ENCODE measurements at places on chromosomes 4 and X. TPM values are rescaled to one million over a fixed set of nuclear protein-coding genes. Genes with fewer than 3 reads are reported as not detected.

The SASH3 gene
- total RNA-seq: not detected

The VCX2 gene
- not detected for total RNA-seq

The LRCH2 gene
- total RNA-seq: 2.8 TPM

The SERPINA7 gene
- total RNA-seq: not detected

The KIAA1210 gene
- 0.10 TPM for total RNA-seq

The FAM47A gene
- not detected for total RNA-seq

The TENM3 gene
- total RNA-seq: 87.7 TPM

The ITGB1BP2 gene
- total RNA-seq: 1.2 TPM

The PDZD4 gene
- total RNA-seq: 8.2 TPM

Data from A172 (cell line).